ENCODE measurements at places on chromosomes 16 and 17. TPM values are rescaled to one million over a fixed set of nuclear protein-coding genes. Genes with fewer than 3 reads are reported as not detected.

Gene HS3ST3B1
- total RNA-seq = 1.5 TPM

DNA sequence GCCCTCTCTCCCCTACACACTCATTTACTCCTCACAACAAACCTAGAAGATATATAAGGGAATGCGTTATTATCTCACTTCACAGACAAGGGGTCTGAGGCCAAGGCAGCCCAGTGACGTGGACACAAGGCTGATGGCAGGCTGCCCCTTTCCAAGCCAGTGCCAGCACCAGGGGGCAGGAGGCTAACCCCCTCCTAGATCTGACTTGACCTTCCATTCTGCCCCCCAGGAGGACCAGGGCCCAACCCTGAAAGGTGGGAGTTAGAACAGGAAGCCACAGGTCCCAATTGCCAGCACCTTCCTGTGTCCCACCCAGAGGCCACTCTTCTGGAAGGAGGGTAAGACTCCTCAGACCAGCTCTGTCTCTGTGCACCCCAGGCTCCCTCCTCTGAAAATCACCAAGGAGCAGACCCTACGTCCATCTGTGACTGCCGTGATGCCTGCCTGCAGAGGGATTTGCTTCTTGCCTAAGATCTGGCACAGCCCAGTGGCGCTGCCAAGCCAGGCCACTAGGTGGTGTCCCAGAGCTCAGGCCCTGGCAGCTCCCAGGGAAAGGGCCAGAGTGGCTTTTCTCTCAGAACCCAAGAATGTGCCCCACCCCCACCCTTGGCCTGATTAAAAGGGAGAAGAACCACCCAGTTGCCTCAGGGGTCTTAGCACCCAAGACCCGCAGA lies 42.4 kb upstream of the MRPS23 start:
- peak; percentile 93 for DNase-seq

- peak; percentile 77 for DNase-seq
Observed at GRCh38 chr16:81478876-81479511, 34.4 kb downstream of the CMIP start.

DNA sequence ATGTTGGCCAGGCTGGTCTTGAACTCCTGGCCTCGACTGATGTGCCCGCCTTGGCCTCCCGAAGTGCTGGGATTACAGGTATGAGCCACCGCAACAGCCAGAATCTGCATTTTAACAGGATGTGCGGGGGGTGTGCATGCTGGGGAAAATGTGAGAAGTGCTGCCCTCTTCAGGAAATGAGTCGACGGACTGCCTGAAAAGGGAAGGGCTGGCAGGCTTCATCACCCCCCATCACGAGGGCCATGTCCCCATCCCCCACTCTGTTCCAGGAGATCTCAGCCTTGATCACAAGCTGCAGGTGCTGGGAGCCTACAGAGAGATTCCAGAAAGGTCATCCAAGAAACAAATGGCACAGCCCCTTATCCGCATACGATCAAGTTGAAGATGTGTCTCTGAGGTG lies 195.3 kb upstream of the RPL38 start:
- no peak for DNase-seq

All from Right ventricle myocardium inferior (tissue), 1 donor.